PC-3 (cell line): ENCODE measurements at places on chromosomes 7 and 10. TPM values are rescaled to one million over a fixed set of nuclear protein-coding genes. Genes with fewer than 3 reads are reported as not detected.
A peak's percentile ranks its signal among the peaks of the same experiment; 100 is the strongest.

DNA sequence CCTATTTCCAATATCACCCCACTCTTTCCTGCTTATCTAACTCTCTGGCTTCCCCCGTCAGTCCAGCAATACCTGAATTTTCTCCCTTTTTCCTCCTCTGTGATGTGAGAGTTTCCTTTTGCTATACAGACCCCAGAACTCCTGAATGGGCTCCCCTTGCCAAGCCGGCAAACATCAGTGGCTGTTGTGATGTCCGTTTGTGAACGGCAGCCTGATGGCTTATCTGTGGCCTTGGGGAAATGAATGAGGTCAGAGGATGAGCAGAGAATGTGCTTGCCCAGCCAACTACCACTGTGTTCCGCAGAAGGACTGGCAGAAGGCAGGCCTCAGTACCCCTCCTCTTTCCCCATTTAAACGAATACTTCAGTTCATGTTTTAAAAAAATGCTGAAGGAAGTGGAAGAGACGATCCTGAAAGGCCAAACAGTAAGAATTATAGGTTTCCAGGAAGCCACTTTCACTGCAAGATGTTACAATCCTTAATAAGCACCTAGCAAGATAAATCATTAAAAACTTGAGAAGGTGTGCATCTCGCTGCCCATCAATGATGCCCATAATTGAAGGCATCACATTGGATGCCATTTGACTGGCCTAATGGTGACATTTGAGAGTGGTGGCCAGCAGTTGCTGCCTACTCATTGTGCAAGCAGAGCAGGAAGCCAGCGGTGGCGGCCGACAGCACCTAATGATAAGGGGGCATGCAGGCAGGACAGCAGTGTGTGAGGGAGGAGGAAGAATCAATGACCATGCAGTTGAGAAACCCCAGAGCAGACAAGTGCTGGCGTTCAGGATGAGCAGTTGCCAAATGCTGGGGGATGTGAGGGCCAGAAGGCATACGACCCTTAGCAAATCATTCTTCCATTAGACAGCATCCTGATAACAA, 31.5 kb downstream of the SLC18A2 start:
- H3K36me3 ChIP-seq, result no peaks in the 10 kb centered on the region
- no peak overlapping the region for H3K4me3 ChIP-seq
- peaks cover 18% of the 10 kb centered on the region for H3K4me1 ChIP-seq
- no peak overlapping the region for H3K27ac ChIP-seq
- DNase-seq, result no peak

The SPDYE1 gene
- not detected in 2 replicates for total RNA-seq

The VPS37D gene
- 6.3 and 7.7 TPM in 2 replicates for total RNA-seq

The MYL10 gene
- 0.69 TPM in 1 of 2 replicates, not detected in the other for total RNA-seq

The CH25H gene
- total RNA-seq, result not detected in 2 replicates

DNA sequence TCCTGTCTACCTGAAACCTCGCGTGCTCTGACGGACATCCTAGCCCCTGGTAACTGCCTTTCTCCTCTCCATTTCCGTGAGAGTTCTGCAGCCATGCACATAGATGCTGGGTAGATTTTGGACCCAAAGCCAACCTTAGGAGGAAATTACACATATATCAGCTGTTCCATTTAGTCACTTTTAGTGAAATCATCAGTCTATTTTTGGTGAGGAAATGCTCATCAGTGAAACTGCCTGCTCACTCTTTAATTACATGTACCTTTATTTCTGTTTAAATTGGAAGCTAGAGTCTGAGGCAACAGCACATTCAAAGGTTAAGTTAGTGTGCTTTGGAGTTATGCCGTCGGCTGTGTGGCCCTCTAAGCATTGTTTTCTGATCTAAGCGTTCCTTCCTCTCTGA, 231.3 kb downstream of the WDR37 start:
- no peak for DNase-seq
- H3K27me3 ChIP-seq, result peaks cover 14% of the 10 kb centered on the region; the same call in 1 of the 2 replicates
- H3K4me3 ChIP-seq, result no peak overlapping the region
- no peak overlapping the region for H3K27ac ChIP-seq
- no peaks in the 10 kb centered on the region for H3K4me1 ChIP-seq
- H3K36me3 ChIP-seq, result no peaks in the 10 kb centered on the region

DNA sequence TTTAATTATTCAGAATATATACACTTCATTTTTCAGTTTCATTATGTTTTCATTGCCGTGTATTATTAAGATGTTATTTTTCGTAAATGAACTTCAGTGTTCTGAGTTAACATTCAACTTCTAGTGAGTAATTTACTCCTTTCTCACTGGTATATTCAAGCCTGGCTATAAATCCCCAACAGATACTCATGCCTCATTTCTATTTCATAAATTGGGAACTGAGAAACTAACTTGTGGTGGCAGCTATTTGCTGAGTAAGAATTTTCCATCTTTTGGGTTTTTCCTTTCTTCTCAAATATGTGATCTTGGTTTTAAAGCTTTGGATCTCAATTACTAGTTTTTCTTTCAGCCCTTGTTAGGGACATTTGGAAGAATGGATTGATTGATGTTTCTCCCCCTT, 281.1 kb downstream of the CDK14 start:
- no peaks in the 10 kb centered on the region for H3K4me1 ChIP-seq
- no peaks in the 10 kb centered on the region for H3K36me3 ChIP-seq
- H3K27ac ChIP-seq, result no peak overlapping the region
- H3K27me3 ChIP-seq, result no peaks in the 10 kb centered on the region

The TDRD1 gene
- not detected in 2 replicates for total RNA-seq

DNA sequence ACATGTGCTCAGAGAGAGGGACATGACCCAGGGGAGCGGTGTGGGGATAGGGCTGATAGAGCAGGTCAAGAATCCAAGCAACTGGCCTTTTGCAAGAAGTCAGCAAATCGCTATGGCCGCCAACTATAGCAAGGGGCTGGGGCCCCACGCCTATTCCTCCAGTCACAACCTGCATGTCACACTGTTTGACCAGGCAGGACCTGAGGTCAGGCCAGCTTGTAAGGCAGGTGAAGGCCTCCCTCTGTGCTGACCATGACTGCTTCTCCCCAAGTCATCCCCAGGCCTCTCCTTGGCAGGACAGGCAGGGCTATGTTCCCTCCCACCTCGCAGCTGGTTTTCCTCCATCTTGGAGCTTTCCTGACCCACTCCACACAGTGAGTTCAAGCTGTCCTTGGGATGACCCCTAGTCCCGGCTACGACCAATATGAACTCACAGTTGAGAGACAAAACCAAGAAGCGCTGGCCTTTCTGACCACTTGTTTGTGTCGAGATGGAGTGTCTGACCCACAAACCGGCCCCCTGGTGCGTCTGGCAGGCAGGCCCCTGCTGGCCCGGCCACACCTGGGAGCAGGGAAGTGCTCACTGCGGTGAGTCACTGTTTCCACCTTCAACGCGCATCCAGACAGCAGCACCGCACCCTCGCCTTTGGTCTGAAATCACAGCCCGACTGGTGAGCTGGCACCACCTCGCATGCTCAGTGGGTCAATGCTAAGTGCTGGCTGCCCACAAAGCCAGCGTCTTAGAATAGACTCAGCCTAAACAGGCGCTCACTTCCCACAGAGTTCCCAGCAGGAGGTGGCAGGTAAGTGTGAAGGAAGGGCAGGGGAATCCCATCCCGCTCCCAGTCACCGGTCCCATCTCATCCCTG, 81.4 kb downstream of the VWA2 start:
- DNase-seq, result peak; percentile 92
- peaks cover 19% of the 10 kb centered on the region for H3K4me1 ChIP-seq
- H3K4me3 ChIP-seq, result no peak overlapping the region
- H3K27me3 ChIP-seq, result no peaks in the 10 kb centered on the region
- no peaks in the 10 kb centered on the region for H3K36me3 ChIP-seq
- peak overlapping the region; percentile 63 for H3K27ac ChIP-seq

GRCh38 chr10:43610636-43611035, 4.4 kb downstream of the ZNF485 start:
- H3K4me1 ChIP-seq, result peaks cover 9% of the 10 kb centered on the region
- H3K27me3 ChIP-seq, result no peaks in the 10 kb centered on the region
- peaks cover 49% of the 10 kb centered on the region for H3K36me3 ChIP-seq
- no peak overlapping the region for H3K27ac ChIP-seq
- no peak for DNase-seq

The CFTR gene
- not detected in 2 replicates for total RNA-seq

The PLEKHS1 gene
- total RNA-seq, result not detected in 2 replicates

DNA sequence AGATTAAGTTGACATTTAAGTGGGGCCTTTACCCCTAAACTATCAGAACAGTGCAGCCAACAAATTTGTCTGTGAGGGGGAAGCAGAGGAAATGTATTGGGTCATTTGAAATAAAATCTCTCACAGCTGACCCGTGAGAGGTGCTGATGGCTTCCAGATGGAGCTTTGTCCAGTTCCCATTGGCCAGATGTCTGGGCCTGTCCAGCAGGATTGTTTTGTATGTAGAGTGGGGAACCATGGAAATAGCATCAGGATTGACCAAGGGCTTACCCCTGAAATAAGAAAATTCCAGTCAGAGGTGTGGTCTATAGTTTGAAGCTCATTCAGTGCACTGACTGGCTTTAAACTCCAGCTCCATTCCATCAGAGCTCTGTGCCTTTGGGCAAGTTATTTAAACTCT, 50.6 kb downstream of the INHBA start:
- H3K27ac ChIP-seq, result no peak overlapping the region
- H3K36me3 ChIP-seq, result no peaks in the 10 kb centered on the region
- no peak overlapping the region for H3K4me3 ChIP-seq

- H3K4me3 ChIP-seq, result no peak overlapping the region
- no peaks in the 10 kb centered on the region for H3K4me1 ChIP-seq
- DNase-seq, result no peak
- no peak overlapping the region for H3K27ac ChIP-seq
- no peaks in the 10 kb centered on the region for H3K27me3 ChIP-seq
- no peaks in the 10 kb centered on the region for H3K36me3 ChIP-seq
These were observed 30.4 kb downstream of the PRPF18 start for GRCh38 chr10:13617116-13617515.

DNA sequence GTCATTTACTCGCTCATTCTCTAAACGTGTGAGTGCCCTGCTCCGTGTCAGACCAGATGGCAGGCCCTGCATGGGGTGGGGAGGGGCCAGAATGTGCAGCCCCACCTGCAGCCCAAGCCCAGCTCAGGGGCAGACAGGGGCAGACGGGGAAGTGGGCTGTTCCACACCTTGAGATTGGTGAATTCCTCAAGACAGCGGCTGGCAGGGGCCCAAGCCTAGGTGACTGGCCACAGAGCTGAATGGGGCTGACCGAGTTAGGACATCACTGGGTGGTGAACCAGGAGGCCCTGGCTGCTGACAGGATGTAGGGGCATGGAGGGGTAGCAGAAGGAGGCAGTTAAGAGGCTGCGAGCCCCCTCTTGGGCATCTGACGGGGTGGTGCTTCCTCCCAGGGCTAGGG, 79.1 kb downstream of the MGMT start:
- no peaks in the 10 kb centered on the region for H3K27me3 ChIP-seq
- H3K27ac ChIP-seq, result no peak overlapping the region
- H3K36me3 ChIP-seq, result no peaks in the 10 kb centered on the region
- peaks cover 10% of the 10 kb centered on the region for H3K4me1 ChIP-seq
- DNase-seq, result no peak

DNA sequence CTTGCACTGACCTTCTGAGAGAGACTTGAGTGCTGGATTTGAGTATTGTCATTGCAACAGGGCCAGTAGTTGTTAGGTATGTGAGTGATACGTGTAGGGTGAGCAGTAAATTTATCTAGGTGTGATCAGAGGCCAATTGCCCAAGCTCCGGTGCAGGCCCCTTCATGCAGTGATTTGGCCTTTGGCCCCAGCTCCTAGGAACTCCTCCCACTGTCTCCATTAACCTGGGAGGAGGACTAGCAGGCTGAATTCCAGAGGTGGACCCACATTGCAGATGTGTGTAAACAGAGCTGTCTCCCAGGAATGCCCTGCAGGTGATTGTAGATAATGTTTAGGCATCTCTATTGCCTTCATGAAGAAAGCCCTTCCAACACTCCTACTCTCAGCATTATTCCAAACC, 19.5 kb downstream of the TCF7L2 start:
- H3K36me3 ChIP-seq, result peaks cover 30% of the 10 kb centered on the region
- peaks cover 19% of the 10 kb centered on the region for H3K4me1 ChIP-seq
- no peak overlapping the region for H3K27ac ChIP-seq
- DNase-seq, result no peak

- H3K4me3 ChIP-seq, result no peak overlapping the region
- no peaks in the 10 kb centered on the region for H3K36me3 ChIP-seq
- no peak overlapping the region for H3K27ac ChIP-seq
These were observed 808.5 kb upstream of the CELF2 start for GRCh38 chr10:10209167-10209566.

DNA sequence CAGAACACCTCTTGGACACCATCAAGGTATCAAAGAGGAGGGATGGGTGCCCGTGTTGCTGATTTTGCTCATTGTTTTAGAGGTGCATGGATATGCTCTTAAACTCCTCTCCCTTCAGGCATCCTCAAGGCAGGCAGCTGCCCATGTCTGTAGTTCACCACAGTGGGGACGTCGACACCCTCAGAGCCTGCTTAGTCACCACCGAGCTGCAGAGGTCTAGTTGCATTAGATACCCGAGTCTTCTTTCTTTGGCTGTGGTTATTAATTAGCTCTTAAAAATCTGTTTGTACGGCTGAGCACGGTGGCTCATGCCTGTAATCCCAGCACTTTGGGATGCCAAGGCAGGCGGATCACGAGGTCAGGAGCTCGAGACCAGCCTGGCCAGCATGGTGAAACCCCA, 24.7 kb upstream of the TSPAN13 start:
- no peaks in the 10 kb centered on the region for H3K27me3 ChIP-seq
- no peak overlapping the region for H3K4me3 ChIP-seq
- no peaks in the 10 kb centered on the region; the same call in 1 of the 2 replicates for H3K4me1 ChIP-seq
- DNase-seq, result no peak
- H3K36me3 ChIP-seq, result no peaks in the 10 kb centered on the region
- no peak overlapping the region for H3K27ac ChIP-seq

- peaks cover 20% of the 10 kb centered on the region for H3K36me3 ChIP-seq
- peak overlapping the region; percentile 84 for H3K4me3 ChIP-seq
- H3K4me1 ChIP-seq, result peaks cover 20% of the 10 kb centered on the region
- H3K27ac ChIP-seq, result peak overlapping the region; percentile 97
These were observed 3.0 kb upstream of the HOXA7 start for GRCh38 chr7:27159266-27160144.

DNA sequence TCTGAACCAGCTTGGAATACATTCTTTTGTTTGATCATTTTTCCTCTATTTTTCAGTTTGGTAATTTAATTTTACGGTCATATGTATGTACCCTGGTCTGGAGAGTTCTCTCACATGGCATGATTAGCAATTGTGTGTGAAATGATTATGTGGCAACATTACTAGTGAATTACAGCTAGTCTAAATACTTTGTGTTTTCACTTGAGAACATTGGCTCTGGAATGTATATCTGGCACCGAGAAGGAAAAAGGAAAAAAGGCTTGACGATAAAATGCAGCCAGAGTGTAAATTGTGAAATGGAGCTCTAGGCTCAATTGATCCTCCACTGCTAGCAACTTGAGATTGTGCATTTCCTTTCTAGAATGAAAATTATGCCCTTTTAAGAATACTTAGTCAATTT, 397.2 kb downstream of the EXOC4 start:
- no peak overlapping the region for H3K27ac ChIP-seq
- no peak for DNase-seq
- 0 out of 2 replicates have a peak, but pooled peaks cover 3% of the 10 kb centered on the region for H3K4me1 ChIP-seq
- H3K27me3 ChIP-seq, result no peaks in the 10 kb centered on the region

DNA sequence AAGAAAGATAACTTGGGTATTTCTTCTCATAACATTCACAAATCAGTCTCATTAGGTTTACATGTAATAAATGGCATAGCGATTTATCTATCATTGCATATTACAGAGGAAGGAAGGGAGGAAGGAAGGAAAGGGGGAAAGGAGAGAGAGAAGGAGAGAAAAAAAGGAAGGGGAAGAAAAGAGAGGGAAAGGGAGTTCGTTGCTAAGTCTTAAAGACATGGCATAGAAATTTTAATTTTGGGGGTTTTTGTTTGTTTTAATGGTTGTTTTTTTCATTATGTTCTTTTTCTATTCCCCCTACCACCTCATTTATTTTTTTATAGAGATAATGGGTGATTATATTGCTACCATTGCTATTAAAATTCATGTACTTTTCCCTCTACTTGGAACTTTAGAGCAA, 604.3 kb downstream of the IPMK start:
- H3K4me3 ChIP-seq, result no peak overlapping the region
- no peaks in the 10 kb centered on the region for H3K36me3 ChIP-seq
- no peak for DNase-seq
- H3K4me1 ChIP-seq, result no peaks in the 10 kb centered on the region
- H3K27ac ChIP-seq, result no peak overlapping the region
- no peaks in the 10 kb centered on the region for H3K27me3 ChIP-seq
